ENCODE measurements at places on chromosomes 7 and 10.

DNA sequence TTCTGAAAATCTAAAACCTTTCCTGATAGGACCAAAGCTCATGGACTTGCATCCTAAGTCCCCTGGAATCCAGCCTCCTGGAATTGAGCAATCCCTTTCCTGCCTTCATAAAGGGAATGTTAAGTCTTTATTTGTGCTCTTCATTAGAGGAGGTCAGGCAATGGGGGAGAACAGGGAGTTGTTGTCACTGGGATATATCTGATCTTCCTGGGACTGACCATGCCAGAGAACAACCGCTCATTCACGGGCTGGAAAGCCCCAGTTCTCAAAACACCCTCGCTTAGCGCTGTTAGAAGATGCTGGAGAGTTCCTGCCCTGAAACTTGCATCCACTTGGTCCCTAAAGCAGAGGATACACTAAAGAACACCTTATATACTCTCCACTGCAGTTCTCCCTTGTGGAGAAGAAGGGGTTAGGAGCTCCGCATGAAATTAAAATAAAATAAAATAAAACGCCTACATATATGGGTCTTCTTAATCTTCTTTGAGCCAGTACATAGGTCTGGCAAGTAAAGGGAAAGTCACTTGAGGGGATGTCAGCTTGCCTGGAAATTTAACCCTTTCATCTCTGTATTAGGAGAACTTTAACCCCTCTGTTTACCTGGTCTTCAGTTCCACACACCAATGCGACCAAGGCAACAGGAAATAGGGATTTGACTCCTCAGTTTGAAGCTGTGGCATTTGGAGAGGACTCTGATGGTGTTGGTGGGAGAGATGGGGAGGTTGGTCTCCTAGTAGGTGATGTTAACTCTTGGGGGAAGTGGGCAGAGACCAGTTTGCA, 1.2 kb downstream of the SORCS1 start:
- no peak for DNase-seq

- no peak for DNase-seq
Observed at GRCh38 chr7:138527746-138528223, 67.7 kb downstream of the TRIM24 start.

GRCh38 chr10:75475460-75476182, 44.2 kb downstream of the LRMDA start:
- no peak for DNase-seq

DNA sequence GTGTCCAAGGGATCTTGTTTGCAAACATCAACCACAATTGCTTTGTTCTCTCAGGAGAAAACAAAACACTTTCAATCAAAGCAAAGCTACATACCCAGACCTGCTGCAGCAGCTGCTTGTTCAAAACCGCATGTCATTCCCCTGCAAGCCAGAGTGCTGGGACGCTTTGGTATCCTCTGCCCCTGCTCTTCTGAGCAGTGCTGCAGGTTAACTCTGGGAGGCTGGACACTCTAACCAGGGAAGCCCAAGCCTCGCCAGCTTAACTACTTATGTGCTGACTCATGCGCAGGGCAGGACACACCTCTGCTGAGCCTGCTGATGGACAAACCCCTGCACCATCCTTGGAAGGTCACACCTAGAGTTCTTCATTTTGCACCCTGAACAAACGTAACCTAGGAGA, 28.2 kb upstream of the ASAH2 start:
- DNase-seq: no peak

GRCh38 chr10:129279446-129280154, 187.4 kb upstream of the MGMT start:
- no peak for DNase-seq
